Ascending aorta (tissue), 2 donors: ENCODE measurements at places on chromosomes 7 and 10.

GRCh38 chr7:105387508-105388355 is 989 bp downstream of the SRPK2 start:
- no peaks in the 10 kb centered on the region for H3K4me1 ChIP-seq
- H3K27ac ChIP-seq: peak overlapping the region; percentile 19
- no peak for DNase-seq
- H3K27me3 ChIP-seq: no peaks in the 10 kb centered on the region
- H3K36me3 ChIP-seq: no peaks in the 10 kb centered on the region

DNA sequence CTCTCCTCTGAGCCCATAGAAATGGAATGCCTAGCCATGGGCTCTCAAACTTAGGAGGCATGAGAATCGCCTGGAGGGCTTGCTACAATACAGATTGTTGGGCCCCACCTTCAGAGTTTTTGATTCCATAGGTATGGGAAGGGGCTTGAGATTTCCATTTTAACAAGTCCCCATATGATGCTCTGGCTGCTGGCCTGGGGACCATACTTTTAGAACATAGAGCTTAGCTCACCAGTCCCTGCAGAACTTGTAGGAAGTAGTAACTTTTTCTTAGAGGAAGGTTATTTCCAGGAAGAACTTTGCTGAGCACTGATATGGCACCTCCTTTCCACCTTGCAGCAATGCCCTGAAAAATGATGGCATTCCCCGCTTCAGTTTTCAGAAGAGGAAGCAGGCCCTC is 177.0 kb upstream of the ZMIZ1 start:
- no peak overlapping the region for H3K27ac ChIP-seq
- no peaks in the 10 kb centered on the region for H3K27me3 ChIP-seq
- no peak for DNase-seq

- DNase-seq: no peak
- no peak overlapping the region for H3K4me3 ChIP-seq
- no peaks in the 10 kb centered on the region for H3K36me3 ChIP-seq
These were observed 62.5 kb upstream of the KMT2E start for GRCh38 chr7:104951546-104951945.

GRCh38 chr7:159105066-159105780 is 39.4 kb downstream of the VIPR2 start:
- H3K36me3 ChIP-seq: no peaks in the 10 kb centered on the region
- peaks cover 33% of the 10 kb centered on the region for H3K4me1 ChIP-seq
- no peaks in the 10 kb centered on the region for H3K27me3 ChIP-seq

DNA sequence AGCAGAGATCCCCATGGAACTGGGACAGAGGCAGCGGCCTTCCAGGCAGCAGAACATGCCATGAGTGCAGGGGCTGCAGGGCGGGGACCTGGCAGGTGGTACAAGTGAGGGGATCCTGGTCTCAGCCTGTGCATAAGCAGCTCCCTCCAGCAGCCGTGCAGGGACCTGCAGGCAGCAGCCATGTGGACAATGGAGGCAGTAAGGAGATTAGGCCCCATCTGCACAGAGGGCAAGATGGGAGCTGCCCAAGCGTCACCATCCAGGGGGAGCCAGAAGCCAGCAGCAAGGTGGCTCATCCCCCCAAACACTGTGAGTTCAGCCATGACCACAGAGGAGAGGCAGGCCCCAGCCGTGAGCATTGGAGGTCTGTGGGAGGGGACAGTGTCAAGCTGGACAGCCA is 3.1 kb downstream of the DDC start:
- H3K27ac ChIP-seq: no peak overlapping the region
- no peak overlapping the region for H3K4me3 ChIP-seq

DNA sequence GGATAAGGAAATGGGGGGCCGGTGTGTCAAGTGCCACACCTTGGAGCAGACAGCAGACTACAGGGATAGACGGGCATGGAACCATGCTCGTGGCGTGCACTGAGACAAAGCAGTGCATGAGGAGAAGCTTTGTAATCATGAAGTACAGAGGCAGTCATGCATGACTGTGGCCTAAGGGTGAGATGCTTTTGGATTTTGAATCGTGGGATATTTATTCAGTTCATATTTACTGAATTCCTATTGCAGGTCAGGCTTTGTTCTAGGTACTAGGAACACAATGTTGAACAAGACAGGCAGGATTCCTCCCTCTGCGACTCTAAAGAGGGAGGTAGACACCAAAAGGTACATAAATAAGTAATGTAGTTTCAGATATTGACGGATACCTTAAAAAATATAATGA is 597.6 kb downstream of the PARD3 start:
- no peaks in the 10 kb centered on the region for H3K4me1 ChIP-seq
- no peak overlapping the region for H3K4me3 ChIP-seq
- H3K27me3 ChIP-seq: no peaks in the 10 kb centered on the region
- no peak for DNase-seq
- no peaks in the 10 kb centered on the region for H3K36me3 ChIP-seq
- no peak overlapping the region for H3K27ac ChIP-seq

GRCh38 chr10:130458509-130458908 is 322.3 kb downstream of the GLRX3 start:
- no peak overlapping the region for H3K27ac ChIP-seq
- no peak overlapping the region for H3K4me3 ChIP-seq
- no peaks in the 10 kb centered on the region for H3K27me3 ChIP-seq
